ENCODE measurements at places on chromosomes 5 and 9.

GRCh38 chr9:31590091-31590490 is 794.4 kb upstream of the ACO1 start:
- DNase-seq: no peak

GRCh38 chr9:86494644-86495111 is 140.5 kb upstream of the TUT7 start:
- no peak for DNase-seq

DNA sequence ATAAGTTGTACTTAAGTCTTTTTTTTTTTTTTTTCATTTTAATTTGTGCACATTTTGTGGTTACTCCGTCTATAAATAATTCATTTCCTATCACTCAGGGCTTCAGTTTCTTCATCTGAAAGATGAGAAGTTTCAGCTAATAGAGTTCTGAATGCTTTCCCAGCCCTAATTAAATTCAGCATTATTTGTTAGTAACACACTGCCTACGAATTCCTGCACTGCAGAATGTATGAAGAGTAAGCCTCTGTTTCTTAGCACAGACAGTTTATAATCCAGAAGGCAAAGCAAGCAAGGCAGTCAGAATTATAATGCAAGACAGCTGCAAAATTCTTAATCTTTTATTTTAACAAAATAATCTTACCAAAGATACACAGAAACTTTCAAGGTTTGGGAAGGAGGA is 138.0 kb upstream of the GHR start:
- DNase-seq: no peak

- no peak for DNase-seq
Measured at GRCh38 chr5:135660826-135661575, 82.2 kb upstream of the CXCL14 start.

- DNase-seq: no peak
Measured at GRCh38 chr9:33320568-33321261, 30.4 kb downstream of the NFX1 start.
